ENCODE measurements at places on chromosomes 4 and X. TPM values are rescaled to one million over a fixed set of nuclear protein-coding genes. Genes with fewer than 3 reads are reported as not detected.

The MAGEA8 gene
- total RNA-seq = not detected

The TDO2 gene
- total RNA-seq = 1.0 TPM

The CA5B gene
- total RNA-seq = 11.0 TPM

The SGMS2 gene
- 72.2 TPM for total RNA-seq

The ZAR1 gene
- total RNA-seq = not detected

The TIGD4 gene
- total RNA-seq = 0.24 TPM

The GYG2 gene
- total RNA-seq = 2.5 TPM

The CT45A5 gene
- total RNA-seq = not detected

The GC gene
- total RNA-seq = not detected

The TMEM35A gene
- total RNA-seq = 0.73 TPM

The P2RY4 gene
- not detected for total RNA-seq

The S100G gene
- total RNA-seq = not detected

The ERVMER34-1 gene
- total RNA-seq = not detected

The INTS6L gene
- 2.4 TPM for total RNA-seq

The MAGEA9B gene
- total RNA-seq = not detected

The C1GALT1C1 gene
- total RNA-seq = 24.4 TPM

The TECRL gene
- not detected for total RNA-seq

The MGAT4D gene
- not detected for total RNA-seq

The F11 gene
- total RNA-seq = not detected

The CXorf49 gene
- total RNA-seq = not detected

The PNMA3 gene
- not detected for total RNA-seq

The CT83 gene
- total RNA-seq = not detected

The ETDB gene
- not detected for total RNA-seq

The SRPK3 gene
- 0.12 TPM for total RNA-seq

The NHS gene
- total RNA-seq = 1.8 TPM

The MAOB gene
- 2.2 TPM for total RNA-seq

The NAP1L2 gene
- not detected for total RNA-seq

The ETDA gene
- not detected for total RNA-seq

The USP17L27 gene
- not detected for total RNA-seq

The EREG gene
- 0.54 TPM for total RNA-seq

The GRID2 gene
- total RNA-seq = not detected

The JCHAIN gene
- 0.10 TPM for total RNA-seq

The EGF gene
- not detected for total RNA-seq

The DHX15 gene
- 68.3 TPM for total RNA-seq

The MAGED4 gene
- 52.6 TPM for total RNA-seq

The CSN1S1 gene
- total RNA-seq = not detected

The GYPE gene
- 0.50 TPM for total RNA-seq

The AMOT gene
- total RNA-seq = 1.3 TPM

The TAF7L gene
- 0.05 TPM for total RNA-seq

The CTBP1 gene
- 139 TPM for total RNA-seq

The XAGE1A gene
- not detected for total RNA-seq

The TMEM255A gene
- not detected for total RNA-seq

The PRDM8 gene
- total RNA-seq = 3.5 TPM

The PASD1 gene
- total RNA-seq = not detected

The VSIG4 gene
- total RNA-seq = not detected

The GAGE12F gene
- total RNA-seq = not detected

The CD40LG gene
- not detected for total RNA-seq

The AFM gene
- not detected for total RNA-seq

The USP17L18 gene
- not detected for total RNA-seq

Measured in cardiac ventricle fibroblast (primary cell).